ENCODE measurements at places on chromosomes 6 and 20.

- DNase-seq = no peak
Observed at GRCh38 chr20:51447097-51447764, 95.3 kb downstream of the NFATC2 start.

DNA sequence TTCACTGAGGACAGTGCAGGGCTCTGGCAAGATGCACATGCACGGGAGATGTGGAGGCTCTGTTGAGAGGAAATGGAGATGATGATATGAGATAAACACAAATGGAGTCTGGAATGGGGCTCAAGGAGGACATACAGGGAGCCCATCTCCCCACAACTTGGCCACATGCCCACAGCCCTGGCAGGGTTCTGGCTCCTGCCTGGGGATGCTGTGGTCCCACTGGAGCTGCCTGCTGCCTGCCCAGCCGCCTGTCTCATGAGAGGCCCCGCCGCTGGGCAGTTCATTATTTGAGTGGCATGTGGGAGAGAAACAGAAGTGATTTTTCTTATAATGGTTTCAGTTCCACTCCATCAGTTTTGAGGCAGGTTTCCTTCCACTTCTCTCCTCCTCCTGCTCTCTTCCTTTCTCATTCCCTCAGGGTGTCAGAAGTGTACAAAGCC lies 133.6 kb upstream of the TRAF3IP2 start:
- no peak for DNase-seq

- DNase-seq = no peak
Observed at GRCh38 chr20:57396984-57397692, 5.9 kb downstream of the RBM38 start.

GRCh38 chr6:170111816-170112582 lies 178.9 kb downstream of the DLL1 start:
- DNase-seq = no peak

- DNase-seq = no peak
Observed at GRCh38 chr6:33277663-33278391, 904 bp downstream of the B3GALT4 start.

DNA sequence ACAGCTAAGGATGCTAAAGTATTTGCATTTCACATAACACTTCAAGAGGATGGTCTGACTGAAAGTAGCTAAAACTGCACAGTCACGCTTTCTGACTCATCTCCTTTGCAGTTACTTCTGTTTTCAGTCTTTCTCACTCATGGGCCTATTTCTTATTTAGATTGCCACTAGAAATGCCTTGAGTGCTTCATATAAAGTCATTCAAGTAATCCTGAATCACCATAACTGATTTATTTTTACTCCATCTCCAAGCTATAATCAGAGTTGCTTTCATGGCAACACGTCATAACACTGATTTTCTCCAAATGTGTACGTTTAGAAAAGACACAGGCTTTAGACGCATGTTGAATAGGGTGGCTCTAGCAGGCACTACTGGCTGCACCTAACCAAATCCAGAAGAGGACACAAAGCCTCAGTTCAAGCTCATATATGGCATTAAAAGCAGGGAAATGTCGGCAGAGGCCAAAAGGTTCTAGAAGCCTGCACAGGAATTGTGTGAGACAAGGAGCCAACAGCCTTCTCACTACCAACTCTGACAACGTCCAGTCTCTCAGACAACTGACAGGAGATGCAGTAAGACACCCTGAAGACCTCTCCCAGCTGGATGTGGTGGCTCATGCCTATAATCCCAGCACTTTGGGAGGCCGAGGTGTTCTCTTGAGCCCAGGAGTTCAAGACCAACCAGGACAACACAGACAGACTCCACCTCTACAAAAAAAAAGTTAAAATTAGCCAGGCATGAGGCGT lies 64.1 kb upstream of the BEND6 start:
- DNase-seq = no peak

- no peak for DNase-seq
Observed at GRCh38 chr6:41214559-41215238, 13.4 kb upstream of the TREML4 start.

GRCh38 chr6:52739627-52740026 lies 23.6 kb downstream of the GSTA2 start:
- no peak for DNase-seq

Measured in stimulated activated CD4-positive, alpha-beta T cell treated with anti-CD3 and anti-CD28 coated beads, TNF-alpha, amount 100 ng/mL, for 1 hour (primary cell).